MCF 10A (cell line): ENCODE measurements at places on chromosomes 7 and 10. TPM values are rescaled to one million over a fixed set of nuclear protein-coding genes. Genes with fewer than 3 reads are reported as not detected.

The NAT16 gene
- total RNA-seq: not detected in 2 replicates

DNA sequence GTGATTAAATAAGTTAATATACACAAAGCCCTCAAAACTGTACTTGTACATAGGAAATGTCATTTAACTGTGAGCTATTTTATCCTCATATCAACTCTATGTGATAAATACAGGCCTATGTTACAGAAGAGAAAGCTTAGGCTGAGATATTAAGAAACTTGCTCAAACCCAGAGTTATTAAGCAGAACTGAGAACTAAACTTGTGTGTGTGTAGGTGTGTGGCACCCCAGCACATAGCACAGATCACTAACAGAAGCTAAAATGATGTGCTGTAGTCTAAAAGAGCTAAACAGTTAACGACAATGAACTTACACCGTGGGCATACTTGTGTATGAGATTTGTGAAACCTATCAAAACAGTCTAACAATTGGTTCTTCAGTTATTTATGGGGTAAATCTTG, 34.5 kb downstream of the MTPN start:
- no peak overlapping the region for H3K27ac ChIP-seq
- H3K27me3 ChIP-seq: no peaks in the 10 kb centered on the region
- H3K4me1 ChIP-seq: peaks cover 10% of the 10 kb centered on the region
- H3K4me3 ChIP-seq: no peak overlapping the region

The H2BK1 gene
- not detected in 2 replicates for total RNA-seq

The CCDC3 gene
- total RNA-seq: 0.10 TPM in 1 of 2 replicates, not detected in the other

The GALNT17 gene
- not detected in 2 replicates for total RNA-seq

- no peaks in the 10 kb centered on the region for H3K4me1 ChIP-seq
- peaks cover 35% of the 10 kb centered on the region for H3K27me3 ChIP-seq
- no peak overlapping the region for H3K27ac ChIP-seq
These were observed 31.9 kb downstream of the NEUROD6 start for GRCh38 chr7:31308652-31309051.
